Stimulated activated CD8-positive, alpha-beta memory T cell treated with anti-CD3 and anti-CD28 coated beads, Interleukin-4, amount 100 ng/mL, for 1 hour (primary cell): ENCODE measurements at places on chromosomes 2 and 18.

DNA sequence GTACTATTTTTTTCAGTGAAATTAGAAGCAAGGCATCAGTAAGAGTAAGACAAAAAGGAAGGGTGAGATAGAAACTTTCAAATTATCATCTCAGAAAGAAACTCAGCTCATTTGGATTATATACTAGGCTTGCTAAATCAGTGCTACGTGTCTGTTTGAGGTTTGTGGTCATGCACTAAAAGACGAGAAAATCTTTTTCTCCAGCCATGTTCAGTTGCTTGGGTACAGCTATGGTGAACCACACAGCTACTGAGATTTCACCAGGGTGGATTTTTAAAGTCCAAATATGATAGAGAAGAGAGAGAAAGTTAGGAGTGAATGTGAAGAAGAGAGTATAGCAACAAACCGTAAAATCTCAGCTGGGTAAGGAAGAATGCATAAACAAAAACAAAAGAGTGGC is 161.6 kb downstream of the PTH2R start:
- no peak for DNase-seq

DNA sequence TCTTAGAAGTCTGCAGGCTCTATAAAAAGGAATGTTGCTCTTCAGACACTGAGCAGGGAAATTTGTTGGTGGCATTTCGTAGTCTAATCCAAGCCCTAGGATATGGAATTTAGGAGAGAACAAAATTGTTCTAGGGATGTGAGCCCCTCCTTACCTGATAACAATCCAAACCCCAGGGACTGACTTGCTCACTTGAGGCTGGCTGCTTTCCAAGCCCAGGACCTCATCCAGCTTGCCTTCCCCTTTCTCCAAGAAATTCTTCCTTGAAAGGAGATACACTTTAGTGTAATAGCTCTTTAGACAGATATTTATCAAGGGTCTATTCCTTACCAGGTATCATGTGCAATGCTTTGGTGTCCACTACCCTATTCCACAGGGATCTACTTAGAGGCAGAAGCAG is 279.8 kb downstream of the C1D start:
- no peak for DNase-seq

- no peak for DNase-seq
Measured at GRCh38 chr2:53516650-53517049, 251.0 kb upstream of the CHAC2 start.

DNA sequence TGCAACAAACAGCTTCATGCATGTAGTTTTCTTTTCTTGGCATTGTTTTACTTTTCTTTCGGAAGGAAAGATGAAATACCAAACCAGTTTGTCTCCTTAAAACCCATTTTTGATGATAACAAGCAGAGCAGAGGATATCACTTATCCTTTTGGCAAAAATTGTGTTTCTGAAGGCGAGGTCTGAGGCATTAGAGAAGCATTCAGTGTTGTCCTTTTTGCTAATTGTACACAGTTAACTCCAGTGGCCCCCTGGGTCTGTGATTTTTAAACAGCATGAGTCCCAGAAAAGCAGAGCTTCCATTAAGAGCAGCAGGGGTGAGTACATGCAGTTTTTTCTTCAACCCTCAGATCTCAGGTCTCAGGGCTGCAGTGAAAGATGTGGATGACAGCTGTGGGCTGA is 41.3 kb downstream of the TTC39C start:
- DNase-seq = no peak

- DNase-seq = no peak
Measured at GRCh38 chr2:41579806-41580205, 468.0 kb upstream of the PKDCC start.

GRCh38 chr2:173763641-173764040 is 201.5 kb downstream of the SP3 start:
- no peak for DNase-seq
